ENCODE measurements at places on chromosomes 13 and 19.

DNA sequence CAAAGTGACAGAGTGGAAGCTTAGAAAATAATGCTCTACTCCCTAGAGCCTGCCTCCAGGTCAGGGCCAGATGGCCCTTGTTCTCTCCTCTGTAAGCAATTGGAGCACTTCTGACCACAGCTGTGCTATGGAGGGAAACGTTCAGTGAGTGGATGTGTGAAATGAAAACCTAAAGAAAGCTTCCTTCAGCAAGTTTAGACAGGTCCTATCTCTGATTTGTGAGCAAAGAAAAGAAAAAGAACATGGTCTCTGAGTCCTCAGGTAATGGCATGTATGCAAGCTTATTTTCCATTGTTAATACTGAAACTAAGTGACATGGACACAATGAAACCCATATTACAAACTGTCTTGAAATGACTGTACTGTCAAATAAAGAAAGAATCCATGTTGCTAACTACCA, 1486.8 kb downstream of the EFNB2 start:
- DNase-seq, result no peak

GRCh38 chr19:35334144-35334753, 5.3 kb downstream of the CD22 start:
- DNase-seq, result no peak

GRCh38 chr13:36352350-36352749, 6.2 kb upstream of the SPART start:
- DNase-seq, result no peak

GRCh38 chr13:33636243-33636642, 181.7 kb upstream of the RFC3 start:
- DNase-seq, result no peak

- DNase-seq, result no peak
These were observed 65.6 kb upstream of the MEDAG start for GRCh38 chr13:30840515-30840914.

GRCh38 chr13:37277007-37277406, 171.5 kb upstream of the CSNK1A1L start:
- no peak for DNase-seq

- DNase-seq, result no peak
These were observed 398.8 kb downstream of the DLEU7 start for GRCh38 chr13:50444726-50445125.

DNA sequence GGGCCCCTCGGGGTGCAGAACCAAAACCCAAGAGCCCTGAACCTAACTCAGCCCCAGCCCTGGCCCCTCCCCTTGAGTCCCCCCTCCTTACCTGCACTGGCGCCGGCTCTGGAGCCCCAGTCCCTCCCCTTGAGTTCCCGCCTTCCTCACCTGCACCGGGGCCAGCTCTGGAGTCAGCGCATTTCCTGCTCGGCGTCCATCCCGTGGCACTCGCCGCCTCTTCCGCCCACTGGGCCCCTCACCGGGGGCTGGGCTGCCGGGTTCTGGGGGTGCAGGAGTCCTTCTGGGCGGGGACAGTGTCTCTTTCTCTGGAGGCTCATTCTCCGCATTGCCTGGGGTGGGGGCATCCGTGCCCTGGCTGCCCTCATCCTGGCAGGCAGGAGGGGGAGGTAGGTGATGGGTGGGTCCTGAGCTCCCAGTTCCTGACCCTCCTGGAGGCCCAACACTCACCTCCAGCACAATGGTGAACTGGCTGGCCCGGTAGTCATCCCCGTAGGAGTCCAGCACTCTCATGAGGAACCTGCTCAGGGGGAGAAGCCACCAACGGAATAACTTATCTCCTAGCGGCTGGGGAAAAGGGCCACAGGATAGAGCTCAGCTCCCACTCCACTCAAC, 5.3 kb downstream of the NDUFA3 start:
- DNase-seq, result no peak

GRCh38 chr13:44819245-44819644, 170.0 kb downstream of the NUFIP1 start:
- DNase-seq, result peak; percentile 6

GRCh38 chr13:96796091-96796633, 198.1 kb downstream of the OXGR1 start:
- no peak for DNase-seq

GRCh38 chr13:85685436-85685835, 113.8 kb downstream of the SLITRK6 start:
- DNase-seq, result no peak

GRCh38 chr19:8618751-8619150, 8.2 kb upstream of the ADAMTS10 start:
- DNase-seq, result no peak

- no peak for DNase-seq
These were observed 238.0 kb downstream of the PCDH9 start for GRCh38 chr13:66992183-66992582.

- no peak for DNase-seq
These were observed 5.4 kb upstream of the CAMSAP3 start for GRCh38 chr19:7590256-7590655.

- no peak for DNase-seq
These were observed 3.8 kb downstream of the GRIK5 start for GRCh38 chr19:42066075-42066754.

DNA sequence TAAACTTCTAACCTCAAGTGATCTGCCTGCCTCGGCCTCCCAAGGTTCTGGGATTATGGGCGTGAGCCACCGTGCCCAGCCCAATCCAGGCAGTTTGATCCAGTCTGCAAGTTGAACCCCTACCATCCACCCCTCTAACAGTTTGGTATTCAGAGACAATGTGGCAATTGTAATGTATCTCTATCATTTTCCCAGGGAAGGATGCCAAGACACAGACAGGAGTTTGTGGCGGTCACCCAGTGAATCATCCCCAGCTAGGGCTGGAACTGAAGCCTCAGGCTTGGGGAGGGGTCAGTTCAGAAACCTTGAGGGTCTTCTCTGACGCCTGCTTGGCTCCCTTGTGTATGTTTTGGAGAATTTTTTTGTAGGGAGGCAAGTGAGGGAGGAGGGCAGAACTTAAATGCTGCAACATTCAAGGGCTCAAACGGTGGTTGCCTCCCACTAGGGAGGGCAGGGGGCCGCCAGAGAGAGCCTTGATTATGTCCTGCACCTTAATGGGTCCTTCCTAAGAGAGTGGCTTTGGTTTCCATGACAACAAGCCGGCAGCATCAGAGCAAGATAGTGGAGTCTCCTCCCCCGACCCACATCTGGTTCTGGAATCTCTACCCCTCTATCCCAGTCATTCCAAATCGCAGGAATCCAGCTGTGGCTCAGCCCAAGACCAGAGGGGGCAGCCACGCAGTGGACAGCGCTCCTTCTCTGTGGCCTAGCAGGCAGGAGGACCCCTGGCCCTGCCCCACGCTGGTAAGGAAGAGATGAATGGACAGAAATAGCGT, 14.9 kb upstream of the FEM1A start:
- DNase-seq, result no peak

DNA sequence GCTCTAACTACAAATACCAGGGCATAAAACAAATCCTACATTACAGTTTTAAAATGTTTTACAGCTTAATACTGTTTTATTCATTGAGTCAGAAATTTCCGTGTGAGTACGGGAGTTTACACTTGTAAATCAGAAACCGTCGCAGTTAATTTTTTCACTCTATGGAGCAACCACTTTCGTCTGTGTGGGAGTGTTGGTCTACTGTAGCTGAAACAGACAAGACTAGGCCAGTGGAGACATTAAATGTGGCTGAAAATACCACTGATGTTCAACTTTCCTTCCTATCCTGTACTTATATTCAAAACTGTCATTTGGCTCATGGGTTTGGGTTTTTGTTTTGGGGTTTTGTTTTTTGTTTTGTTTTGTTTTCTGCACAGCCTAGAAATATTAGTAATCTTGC, 268.7 kb downstream of the DCT start:
- peak; percentile 22 for DNase-seq

- DNase-seq, result no peak
These were observed 194.3 kb downstream of the GPC6 start for GRCh38 chr13:93420887-93421286.
